ENCODE measurements at places on chromosomes 5 and 9. TPM values are rescaled to one million over a fixed set of nuclear protein-coding genes. Genes with fewer than 3 reads are reported as not detected.
A peak's percentile ranks its signal among the peaks of the same experiment; 100 is the strongest.

- DNase-seq: no peak
Observed at GRCh38 chr5:73030531-73030930, 74.7 kb downstream of the FCHO2 start.

- peak; percentile 67 for DNase-seq
Observed at GRCh38 chr9:36903541-36904435, 130.3 kb downstream of the PAX5 start.

- no peak for DNase-seq
Observed at GRCh38 chr5:97009212-97009898, 73.5 kb downstream of the LNPEP start.

GRCh38 chr5:95779611-95780010, 42.9 kb downstream of the GLRX start:
- DNase-seq: no peak

GRCh38 chr5:110013017-110013416, 323.3 kb downstream of the MAN2A1 start:
- DNase-seq: no peak

- no peak for DNase-seq
Observed at GRCh38 chr9:89952401-89952800, 347.6 kb downstream of the GADD45G start.

GRCh38 chr5:35659556-35659955, 41.9 kb downstream of the SPEF2 start:
- no peak for DNase-seq

GRCh38 chr5:16853518-16853917, 82.6 kb downstream of the MYO10 start:
- no peak for DNase-seq

DNA sequence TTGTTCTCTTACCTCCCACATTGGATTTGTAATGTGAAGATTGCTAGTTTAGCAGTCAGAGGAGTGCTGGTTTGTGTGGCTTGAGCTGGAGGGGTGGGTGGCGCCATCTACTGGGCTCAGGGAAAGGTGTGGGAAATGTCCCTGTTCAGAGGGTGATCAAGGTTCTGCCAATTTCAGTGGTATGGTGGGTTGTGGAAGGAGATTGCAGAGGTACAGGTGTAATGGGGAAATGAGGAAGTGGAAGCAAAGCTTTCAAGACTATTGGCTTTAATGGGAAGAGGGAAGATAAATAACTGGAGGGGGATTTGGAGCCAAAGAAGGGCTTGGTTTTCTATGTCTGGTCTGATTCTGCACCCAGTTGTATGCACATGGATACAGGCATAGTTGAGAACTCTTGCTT, 76.4 kb downstream of the OSMR start:
- DNase-seq: no peak

DNA sequence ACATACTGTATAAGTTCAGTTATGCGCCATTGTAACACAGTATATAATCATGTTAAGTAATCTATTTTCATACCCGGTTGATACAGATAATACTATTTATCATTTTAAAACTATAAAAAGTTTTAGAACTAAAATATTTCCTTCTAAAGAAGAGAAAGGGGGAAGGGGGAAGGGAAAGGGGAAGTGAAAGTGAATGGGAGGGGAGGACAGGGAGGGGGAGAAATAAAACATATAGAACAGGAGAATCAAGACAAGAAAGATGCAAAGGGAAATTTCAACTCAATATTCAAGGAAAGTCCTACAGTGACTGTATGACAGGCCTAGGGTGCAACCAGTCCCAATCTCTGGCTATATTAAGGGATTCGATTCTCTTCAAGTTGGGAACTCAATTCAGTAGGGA, 1278.8 kb downstream of the MAT2B start:
- DNase-seq: no peak

DNA sequence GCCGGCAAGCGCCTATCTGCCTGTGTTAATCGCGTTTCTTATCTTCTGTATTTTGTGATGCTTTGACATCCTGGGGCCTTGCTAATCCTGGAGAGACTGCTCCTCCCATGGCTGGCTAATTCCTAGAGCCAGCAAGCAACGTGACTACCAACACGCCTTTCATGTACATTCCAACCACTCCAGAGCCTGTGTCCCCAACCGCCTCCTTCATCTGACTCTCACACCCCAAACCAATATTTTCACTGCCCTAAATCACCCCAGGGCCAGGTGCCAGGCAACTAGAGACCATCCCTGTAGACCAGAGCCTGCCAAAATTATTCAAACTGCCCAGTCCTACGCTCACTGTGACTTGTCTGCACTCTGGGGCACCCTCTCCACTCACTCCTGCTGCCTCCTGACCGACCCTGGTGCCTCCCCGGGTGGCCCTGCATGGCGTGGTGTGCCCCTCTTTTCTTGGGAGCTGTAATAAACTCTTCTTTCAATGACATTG, 50.5 kb upstream of the COL5A1 start:
- peak; percentile 18 for DNase-seq

DNA sequence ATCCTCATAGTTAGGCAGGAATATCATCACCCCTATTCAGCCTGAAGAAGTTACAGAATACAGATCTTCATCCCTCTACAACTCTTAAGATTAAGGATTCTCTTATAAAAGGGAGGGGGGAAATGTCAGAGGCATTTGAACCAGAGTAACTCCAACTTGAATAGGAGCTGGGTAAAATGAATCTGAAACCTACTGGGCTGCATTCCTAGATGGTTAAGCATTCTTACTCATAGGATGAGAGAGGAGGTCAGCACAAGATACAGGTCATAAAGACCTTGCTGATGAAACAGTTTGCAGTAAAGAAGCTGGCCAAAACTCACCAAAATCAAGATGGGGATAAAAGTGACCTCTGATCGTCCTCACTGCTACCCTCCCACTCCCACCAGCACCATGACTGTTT, 14.4 kb downstream of the FREM1 start:
- DNase-seq: no peak

- no peak for DNase-seq
Observed at GRCh38 chr9:534886-535285, 306.6 kb upstream of the DMRT1 start.

DNA sequence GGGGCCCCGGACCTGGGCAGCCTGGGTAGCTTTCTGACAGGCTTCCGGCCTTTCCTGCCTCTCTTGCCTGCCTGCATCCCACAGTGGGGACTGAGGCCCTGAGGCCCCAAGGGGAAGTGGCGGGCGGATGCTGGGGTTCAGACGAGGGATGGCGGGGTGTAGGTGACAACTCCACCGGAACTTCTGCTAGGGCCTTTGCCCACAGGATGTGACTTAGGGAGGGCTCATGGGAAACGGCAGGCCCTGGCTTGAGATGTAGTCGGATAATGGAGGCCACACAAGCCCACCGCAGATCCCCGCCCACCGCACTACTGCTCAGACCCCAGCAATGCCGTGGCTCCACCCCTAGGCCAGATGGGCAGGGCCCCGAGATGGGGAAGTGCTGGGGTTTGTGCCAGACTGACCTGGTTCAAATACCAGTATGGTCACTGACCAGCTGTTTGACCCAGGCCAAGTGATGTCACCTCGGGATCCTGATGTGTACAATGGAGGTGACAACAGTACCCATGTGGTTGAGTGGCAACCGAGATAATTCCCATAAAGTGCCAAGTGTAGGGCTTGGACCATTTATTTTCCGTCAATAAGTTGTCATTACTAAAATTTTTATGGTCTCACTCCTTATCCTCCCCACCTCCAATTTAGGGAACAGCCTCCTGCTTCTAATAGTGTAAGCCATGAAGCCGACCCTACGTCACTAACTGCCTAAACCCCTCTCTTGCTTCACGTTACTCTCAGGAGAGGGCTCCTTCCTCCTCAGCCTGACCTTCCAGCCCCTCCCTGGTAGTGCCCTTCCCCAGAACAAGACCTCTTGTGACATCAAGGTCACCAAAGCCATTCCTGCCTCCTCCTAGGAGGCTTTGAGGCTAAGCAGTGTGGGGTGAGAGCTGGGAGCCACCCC, 2.5 kb upstream of the CDK9 start:
- no peak for DNase-seq

DNA sequence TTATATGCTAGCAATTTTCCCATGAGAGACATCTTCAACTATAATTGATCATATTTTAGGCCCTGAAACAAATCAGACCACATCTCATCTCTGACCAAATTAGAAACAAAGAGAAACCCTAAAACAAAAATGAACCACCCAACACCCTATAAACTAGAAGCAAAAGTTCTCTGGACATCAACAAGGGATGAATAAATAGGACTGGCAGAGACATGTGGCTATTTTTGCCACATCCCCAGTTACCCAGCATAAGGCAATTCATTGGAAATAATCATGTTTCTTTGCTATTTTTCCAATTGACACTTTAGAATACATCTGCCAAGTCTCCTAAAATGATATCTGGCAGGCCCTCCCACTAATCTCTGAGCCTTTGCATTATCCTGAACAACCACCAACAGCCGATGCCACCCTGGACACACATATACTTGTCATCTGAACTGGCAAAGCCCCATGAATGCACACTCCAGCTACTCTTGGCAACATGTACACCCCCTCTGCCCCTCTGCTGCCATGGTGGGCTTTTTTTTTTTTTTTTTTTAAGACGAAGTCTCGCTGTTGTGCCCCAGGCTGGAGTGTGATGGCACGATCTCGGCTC, 53.5 kb upstream of the EQTN start:
- no peak for DNase-seq

- no peak for DNase-seq
Observed at GRCh38 chr9:115204904-115205453, 87.0 kb upstream of the TNC start.

DNA sequence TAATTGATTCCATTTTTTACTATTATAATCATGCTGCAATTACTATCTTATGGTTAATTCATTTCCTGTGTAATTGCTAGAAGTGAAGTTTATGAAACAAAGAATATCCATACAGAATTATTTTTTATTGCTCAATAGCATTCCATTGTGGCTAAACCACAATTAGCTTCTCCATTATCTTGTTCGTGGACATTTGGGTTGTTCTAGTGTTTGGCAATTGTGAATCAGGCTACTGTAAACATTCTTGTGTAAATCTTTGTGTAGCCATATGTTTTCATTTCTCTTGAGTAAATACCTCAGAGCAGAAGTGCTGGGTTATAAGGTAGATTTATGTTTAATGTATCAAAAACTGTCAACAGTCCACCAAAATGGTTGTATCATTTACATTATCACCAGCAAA, 341.1 kb downstream of the MAT2B start:
- DNase-seq: no peak

- no peak for DNase-seq
Observed at GRCh38 chr5:62642468-62642867, 63.8 kb downstream of the LRRC70 start.

- DNase-seq: no peak
Observed at GRCh38 chr5:80190960-80191359, 64.9 kb downstream of the SERINC5 start.

DNA sequence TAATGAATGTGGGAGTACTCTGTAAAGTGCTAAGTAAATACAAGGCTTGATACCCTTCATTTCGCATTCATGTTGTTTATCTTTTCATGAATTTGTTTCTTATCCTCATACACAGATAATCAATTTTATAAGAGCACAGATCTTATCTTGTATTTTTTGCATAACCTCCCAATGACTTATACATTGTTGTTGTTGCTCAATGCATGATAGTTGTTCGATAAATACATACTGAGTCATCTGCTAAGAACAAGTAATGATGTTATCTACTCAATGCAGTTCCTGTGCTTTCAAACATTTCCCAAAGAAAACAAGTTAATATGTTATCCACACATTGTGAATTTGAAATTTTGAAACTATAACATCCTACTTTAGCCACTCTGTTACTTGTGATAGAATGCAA, 60.7 kb downstream of the TAF11L14 start:
- no peak for DNase-seq

DNA sequence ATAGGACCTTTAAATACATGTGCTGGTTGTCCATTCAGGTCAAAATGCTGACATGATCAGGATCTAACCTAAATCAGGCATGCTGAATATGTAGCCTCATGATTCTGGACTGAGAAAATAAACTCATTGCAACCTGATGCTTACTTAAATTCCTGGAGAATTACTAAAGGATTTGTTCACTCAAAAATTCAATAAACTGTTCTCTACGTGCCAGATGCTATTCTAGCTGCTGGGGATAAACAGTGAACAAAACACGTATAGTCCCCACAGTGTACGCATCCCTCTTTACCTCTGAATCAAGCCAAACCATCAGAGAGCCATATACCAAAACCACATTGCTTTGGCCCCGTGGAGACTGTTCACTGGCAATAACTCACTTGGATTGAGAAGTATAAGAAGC, 6.1 kb downstream of the SCAI start:
- no peak for DNase-seq

GRCh38 chr9:107734256-107735013, 244.9 kb upstream of the KLF4 start:
- no peak for DNase-seq

DNA sequence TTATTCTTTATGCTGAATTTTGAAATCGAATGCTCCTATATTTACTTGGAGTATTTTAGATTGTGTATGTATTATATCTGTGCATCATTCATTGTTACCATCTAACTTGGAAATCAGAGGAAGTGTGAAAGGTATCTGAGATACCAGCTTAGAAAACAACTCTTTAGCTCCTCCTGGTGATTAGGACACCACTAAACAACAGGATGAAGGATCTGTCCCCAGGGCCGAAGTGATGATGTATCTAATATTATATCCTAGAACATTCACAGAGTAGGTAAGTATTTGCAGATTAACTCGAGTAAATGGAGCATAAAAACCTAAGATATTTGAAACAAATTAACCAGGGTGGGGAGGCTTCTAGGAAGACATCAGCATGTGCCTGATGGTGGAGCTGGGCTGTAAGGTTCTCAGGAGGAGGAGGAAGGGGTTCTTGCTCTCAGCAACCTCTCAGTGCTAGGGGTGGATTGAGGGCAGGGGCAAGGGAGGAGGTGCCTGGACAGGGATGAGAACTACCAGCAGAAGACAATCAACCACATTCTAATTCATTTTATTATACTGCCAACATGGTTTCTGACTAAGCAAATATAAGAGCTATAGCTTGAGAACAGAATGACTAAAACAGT, 2.6 kb upstream of the NFIL3 start:
- DNase-seq: no peak

SLC34A1 gene
- total RNA-seq: not detected

RNF208 gene
- total RNA-seq: 5.9 TPM

FBP1 gene
- total RNA-seq: 14.5 TPM

PCDHA13 gene
- 0.58 TPM for total RNA-seq

UBE2QL1 gene
- total RNA-seq: 0.61 TPM

GKAP1 gene
- 8.1 TPM for total RNA-seq

NTRK2 gene
- total RNA-seq: 14.4 TPM

SPOCK1 gene
- 59.8 TPM for total RNA-seq

VLDLR gene
- 47.9 TPM for total RNA-seq

ZFP2 gene
- total RNA-seq: 1.3 TPM

SPATA6L gene
- total RNA-seq: 5.4 TPM

LHX2 gene
- 0.80 TPM for total RNA-seq

KCNT1 gene
- total RNA-seq: 0.06 TPM

NKD2 gene
- total RNA-seq: 17.1 TPM

KCNMB1 gene
- total RNA-seq: 0.93 TPM
